ENCODE measurements at places on chromosomes 7 and 10.

- DNase-seq = no peak
Measured at GRCh38 chr10:122673731-122674130, 25.9 kb downstream of the C10orf120 start.

DNA sequence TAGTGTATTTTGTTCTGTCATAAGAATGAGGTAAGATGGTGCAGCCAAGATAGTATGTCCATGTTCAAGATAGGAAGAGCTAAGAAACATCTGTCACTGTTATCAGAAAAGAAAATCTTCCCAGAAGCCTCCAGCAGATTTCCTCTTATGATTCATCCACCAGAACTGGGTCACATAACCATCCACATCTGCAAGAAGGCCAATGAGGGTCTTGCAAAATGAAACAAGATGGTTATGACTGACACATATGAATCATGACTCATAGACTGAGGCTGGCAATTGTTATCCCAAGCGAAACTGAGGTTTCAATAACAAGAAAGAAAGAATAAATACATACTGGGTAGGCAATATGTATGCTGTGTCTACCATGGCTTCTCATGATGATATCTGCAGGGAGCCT lies 30.3 kb downstream of the CCNJ start:
- DNase-seq = peak; percentile 88

DNA sequence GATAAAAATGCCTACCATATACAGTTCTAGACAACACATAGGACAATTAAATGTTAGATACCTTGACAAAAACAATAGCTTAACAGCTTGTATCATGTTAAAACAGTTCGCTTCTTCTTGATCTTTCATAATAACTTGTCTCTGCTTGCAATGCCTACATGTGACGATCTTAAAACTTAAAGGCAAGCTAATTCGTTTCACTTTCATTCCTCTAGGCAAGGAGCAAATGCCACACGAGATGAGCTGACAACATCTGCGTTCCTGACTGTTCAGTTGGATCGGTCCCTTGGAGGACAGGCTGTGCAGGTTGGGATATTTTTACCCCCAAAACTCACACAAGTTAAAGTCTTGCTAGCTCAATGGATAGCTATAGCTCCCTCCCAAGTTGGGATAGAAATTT lies 51.6 kb upstream of the ARL4A start:
- peak; percentile 11 for DNase-seq

- DNase-seq = no peak
Measured at GRCh38 chr7:74483402-74484336, 30.0 kb downstream of the GTF2IRD1 start.
